ENCODE measurements at places on chromosomes 12 and 14.

DNA sequence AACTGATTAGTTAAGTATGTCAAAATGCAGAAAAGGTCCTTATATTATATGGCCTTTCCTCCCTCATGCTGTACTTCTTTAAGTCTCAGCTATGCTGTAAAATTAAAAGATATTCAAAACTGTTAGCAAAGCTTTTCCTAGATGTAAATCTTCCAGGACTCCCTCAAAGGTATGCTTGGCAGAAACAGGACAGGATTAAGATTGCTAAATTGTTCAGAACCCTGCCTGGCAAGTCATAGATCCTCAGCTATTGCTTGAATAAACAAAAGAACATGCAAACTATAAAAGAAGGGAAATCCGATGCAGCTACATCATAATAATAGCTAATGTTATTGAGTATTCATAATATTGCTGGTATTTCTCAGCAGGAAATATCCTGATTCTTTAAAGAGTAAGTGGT, 322.6 kb downstream of the CCDC91 start:
- DNase-seq: no peak

DNA sequence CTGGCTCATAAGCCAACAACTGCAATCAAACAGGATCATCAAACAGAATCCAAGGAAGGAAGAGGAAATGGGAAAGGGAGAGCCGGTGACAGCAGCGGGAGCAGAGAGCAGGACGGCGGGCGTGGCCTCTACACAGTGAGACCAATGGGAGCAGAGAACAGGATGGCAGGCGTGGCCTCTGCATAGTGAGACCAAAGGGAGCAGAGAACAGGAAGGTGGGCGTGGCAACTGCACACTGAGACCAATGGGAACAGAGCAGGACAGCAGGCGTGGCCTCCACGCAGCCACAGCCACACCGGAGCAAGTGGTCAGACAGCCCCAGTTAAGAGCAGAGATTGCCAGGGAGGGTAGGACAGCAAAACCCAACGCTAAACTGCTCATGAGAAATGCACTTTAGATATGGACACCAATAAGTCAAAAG, 16.4 kb downstream of the LRCOL1 start:
- peak; percentile 74 for DNase-seq

GRCh38 chr14:21414137-21414631, 30.4 kb upstream of the SUPT16H start:
- DNase-seq: no peak

GRCh38 chr12:55633151-55633550, 3.5 kb upstream of the OR10P1 start:
- no peak for DNase-seq

GRCh38 chr12:133203344-133204263, 22.3 kb downstream of the ZNF268 start:
- no peak for DNase-seq

- DNase-seq: no peak
Observed at GRCh38 chr12:44379831-44380230, 496.3 kb downstream of the NELL2 start.

- no peak for DNase-seq
Observed at GRCh38 chr12:112023759-112024396, 10.7 kb downstream of the ERP29 start.

DNA sequence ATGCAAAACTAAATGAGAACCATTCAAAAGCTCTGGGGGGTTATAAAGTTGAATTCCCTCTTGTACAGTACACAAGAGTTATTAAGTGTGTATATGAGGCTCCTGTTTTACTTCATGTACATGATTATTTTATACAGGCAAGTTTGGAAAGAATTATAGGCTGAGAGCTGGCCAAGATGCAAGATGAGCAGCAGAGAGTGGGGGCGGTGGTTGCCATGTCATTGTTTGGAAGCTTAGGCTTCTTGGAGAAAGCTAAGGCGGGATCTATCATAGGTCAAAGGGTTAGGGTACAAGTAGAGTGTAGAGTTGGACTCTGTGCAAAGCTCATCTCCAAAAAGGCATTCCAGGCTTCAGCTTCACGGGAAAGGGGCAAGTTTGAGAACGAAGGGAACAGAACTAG, 297.1 kb upstream of the TBX3 start:
- no peak for DNase-seq

DNA sequence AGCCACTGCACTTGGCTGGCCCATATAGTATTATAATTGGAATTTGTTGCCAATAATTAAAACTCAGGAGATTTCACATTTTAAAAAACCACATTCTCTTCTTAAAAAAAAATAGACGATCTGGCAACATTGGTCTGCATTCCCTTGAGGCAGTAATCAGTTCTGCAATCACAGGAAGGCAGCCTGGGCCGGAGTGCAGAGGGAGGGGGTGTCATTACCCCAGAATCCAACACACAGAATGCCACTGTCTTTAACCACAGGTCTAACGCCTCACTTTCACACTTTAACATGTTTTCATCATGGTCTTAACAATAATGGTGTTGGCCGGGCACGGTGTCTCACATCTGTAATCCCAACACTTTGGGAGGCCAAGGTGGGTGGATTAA, 100.1 kb downstream of the SCARB1 start:
- no peak for DNase-seq

DNA sequence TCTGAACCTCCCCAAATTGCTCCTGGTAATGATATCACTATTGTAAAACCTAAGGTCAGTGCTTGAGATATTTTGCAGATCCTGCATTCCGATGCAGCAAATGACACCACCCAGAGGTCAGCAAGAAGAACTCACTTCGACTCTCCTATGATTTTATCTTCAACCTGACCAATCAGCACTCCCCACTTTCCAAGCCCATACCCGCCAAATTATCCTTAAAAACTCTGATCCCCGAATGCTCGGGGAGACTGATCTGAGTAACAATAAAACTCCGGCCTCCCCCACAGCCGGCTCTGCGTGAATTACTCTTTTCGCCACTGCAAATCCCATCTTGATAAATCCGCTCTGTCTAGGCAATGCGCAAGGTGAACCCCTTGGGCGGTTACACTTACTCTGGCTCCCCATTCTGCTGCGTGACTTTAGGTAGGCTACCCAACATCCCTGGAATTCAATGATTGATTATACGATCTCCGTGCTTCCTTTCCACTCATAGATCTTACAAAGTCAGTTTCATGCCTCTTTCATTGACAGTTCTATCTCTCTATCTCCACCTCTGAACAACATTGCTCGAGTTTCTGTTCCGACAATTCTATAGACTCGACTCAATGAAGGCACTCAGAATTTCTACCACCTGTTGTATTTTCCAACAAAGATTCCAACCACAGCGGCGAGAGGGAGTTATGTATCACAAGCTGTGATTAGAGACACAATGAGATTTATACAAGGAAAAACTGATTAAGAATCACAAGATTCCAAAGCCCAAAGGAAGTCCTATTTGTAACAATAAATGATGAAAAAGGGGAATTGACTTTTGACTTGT, 939 bp downstream of the NPC2 start:
- no peak for DNase-seq

GRCh38 chr14:22465201-22465840, 123.7 kb downstream of the DAD1 start:
- DNase-seq: no peak

DNA sequence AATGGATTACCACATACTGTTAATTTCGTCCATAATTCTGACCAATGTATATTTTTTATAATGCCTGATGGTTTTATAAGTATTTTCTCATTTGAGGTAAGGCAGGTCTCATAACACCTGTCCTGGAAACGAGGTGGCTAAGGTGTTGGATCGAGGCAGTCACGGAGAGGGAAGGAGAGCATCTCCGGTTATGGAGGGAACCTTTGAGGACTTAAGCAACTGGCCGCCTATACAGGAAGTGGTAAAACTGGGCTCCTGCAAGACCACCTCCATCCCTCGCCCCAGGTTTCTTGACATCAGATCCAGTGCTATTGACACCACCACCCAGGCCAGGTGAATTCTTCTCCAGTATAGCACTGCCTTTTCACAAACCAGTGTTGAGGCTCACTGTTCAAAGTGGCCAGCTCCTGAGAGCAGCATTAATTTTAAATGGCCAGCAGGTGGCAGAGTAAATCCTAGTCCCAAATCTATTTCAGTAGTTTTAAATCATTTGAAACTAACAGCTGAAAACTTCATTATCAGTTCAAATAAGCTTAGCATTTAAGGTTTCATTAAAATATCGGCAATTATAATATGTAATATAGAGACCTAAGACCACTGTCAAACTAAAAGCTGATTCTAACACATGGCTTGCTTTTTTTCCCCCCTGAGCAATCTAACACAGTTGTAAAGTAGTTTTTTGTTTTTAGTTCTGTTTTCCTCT, 100.8 kb downstream of the PPM1A start:
- peak; percentile 3 for DNase-seq

GRCh38 chr12:93896952-93897351, 219.8 kb downstream of the CRADD start:
- DNase-seq: no peak

DNA sequence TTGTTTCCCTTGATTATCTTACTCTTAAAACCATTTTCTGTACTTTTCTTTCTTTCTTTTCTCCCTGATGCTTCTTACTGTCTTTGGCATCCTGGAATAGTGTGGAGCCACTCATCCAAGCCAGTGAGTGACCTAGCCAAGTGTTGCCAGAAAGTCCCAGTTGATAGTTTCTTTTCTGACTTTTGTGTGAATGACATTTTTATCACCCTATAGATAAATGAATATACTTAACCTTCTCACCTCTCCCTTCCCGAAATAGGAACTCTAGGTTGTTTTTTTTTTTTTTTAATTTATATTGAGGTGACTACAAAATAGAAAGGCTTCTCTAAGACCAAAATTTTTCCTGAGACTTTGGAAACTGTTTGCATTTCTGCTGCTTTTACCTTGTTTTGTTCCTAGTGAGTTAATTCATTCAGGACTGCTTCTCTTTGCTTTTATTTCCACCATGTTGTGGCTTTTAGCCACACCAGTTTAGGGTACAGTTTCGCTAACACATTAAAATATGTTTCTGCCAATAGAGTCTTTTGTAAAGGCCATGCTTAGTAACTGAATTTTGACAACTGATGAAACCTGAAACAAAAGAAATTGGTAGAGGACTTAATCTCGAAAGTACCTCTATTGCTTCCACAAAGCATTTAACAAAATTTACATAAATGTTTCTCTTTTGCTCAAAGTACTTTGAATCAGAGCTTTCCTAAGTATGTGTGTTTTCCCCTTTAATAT, 194.6 kb downstream of the ERC1 start:
- DNase-seq: no peak

DNA sequence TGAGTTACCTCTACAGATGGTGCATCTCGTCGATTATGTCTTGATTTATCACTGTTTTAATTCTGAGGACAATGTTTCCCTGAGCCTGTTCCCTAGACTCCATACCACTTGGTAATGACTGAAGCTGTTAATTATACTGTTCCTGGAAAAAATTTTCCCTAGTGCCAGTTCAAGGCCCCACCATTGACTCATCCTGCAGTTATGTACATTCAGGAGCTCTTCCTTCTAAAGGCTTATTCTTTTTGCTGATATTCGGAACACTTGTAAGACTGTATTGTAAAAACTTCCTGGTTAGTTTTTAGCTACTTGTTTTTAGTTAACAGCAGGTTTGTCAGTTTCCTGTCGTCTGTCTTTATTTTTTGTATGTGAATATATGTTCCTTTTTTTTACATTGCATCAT, 30.4 kb upstream of the PPP2R5E start:
- no peak for DNase-seq

DNA sequence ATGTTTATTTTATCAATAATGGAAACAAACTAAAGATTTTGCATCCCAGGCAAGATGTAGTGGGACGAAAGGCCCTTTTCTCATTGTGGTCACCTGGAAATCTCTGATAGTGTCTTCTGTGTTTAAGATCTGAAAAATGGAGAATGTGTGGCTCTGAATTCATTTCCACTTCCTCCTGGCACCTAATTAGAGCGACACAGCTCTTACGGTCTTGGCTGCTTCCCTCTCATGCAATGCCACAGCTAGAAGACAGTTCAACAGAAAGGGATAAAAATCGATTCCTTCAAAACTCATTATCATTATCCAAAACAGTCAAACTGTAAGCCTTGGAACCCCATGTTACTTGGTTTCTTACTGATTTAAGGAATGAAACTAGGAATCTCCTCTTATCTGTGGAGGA, 9.3 kb downstream of the ST8SIA1 start:
- DNase-seq: no peak

GRCh38 chr14:52467515-52468266, 84.6 kb downstream of the TXNDC16 start:
- no peak for DNase-seq

GRCh38 chr12:57272337-57273151, 21.6 kb upstream of the STAC3 start:
- DNase-seq: peak; percentile 40

DNA sequence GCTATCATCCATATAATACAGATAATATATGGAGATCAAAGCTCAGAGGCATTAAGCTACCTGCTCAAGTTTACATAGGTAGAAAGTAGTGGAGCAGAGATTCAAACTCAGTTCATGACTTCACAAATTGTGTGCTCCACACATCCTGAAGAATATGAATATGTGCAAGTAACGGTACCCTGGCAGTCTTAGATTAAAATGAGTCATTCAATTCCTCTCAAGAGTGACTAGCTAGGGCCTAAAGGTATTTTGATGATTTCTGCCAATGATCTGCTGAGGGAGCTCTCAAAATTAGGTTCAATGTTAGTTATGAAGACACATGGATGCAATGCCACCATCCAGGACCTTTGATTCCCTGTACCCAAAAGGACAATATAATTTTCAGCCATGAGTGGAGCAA, 58.9 kb downstream of the GRIP1 start:
- no peak for DNase-seq

DNA sequence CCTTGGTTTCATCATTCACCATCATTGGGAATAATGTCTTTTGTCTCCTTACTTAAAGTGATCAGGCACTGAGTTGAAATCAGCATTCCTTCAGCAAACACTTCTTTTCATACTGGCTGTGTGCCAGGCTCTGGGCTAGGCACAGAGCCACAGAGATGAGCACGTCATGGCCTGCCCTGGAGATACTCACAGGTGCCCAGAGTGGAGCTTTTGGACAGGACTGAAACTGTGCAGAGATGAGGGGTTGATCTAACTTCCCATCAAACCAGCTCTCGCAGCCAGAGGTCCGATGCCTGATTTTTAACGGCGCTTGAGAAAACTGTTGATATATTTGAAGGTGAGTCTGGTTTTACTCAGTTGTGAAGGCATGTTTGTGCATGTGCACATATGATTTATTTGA, 43.1 kb downstream of the CACNA1C start:
- DNase-seq: no peak
